ENCODE measurements at places on chromosomes 3 and 15.
A peak's percentile ranks its signal among the peaks of the same experiment; 100 is the strongest.

DNA sequence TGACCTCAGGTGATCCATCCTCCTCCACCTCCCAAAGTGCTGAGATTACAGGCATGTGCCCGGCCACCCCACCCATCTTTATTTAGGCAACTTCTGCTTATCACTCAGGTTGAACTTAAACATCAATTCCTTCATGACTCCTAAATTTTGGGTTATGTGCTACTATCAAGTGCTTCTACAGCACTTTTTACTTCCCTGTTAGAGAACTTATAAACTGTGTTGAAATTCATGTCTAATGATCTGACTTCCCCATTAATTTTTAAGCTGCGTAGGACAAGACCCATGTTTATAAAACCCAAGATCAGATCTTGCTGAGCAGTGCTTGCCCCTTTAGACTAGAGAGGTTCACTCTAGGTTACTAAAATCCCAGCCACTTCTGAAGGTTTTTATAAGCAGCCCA lies 266.2 kb upstream of the TPRG1 start:
- no peak for DNase-seq

GRCh38 chr3:31180274-31180673 lies 285.8 kb upstream of the GADL1 start:
- no peak for DNase-seq

GRCh38 chr3:150876611-150877265 lies 28.5 kb downstream of the MINDY4B start:
- no peak for DNase-seq

DNA sequence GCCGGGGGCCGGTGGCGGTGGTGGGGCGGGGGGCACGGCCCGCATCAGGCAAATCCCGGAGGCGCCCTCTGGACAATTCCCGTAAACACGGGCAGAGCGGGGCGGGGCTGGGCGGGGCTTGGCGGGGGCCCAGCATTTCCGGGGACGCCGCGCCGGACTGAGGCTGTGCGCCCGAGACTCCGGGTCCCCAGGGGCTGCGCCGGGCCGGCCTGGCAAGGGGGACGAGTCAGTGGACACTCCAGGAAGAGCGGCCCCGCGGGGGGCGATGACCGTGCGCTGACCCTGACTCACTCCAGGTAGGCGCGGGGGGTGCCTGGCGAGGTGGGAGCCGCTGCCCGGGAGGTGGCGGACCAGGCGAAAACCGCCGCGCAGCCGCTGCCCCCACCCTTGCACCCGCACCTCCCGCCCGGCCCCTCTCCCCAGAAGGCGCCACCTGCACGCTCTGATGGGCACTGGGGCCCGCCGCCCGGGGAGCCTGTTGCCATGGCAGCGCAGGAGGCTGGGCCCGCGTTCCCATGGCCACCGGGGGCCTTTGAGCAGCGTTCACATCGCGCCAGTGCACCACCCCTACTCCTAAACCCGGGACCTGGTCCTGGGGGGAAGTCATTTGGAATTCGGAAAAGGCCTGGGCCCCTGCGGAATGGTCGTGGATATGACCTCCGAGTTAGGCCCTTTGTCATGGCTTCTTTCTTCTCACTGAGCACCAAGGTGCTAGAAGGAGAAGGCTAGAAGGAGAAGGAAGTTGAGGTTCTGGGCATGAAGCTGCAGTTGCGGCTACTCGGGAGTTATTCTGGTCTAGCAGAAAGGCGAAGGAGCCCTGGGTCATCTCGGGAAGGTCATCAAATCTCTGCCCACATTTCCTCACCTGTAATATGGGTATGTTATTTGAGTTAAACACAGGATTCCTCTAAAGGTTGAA lies 16.1 kb upstream of the SEMA4B start:
- peak; percentile 75 for DNase-seq

GRCh38 chr3:119427669-119428068 lies 35.7 kb downstream of the TMEM39A start:
- no peak for DNase-seq
